ENCODE measurements at places on chromosomes 6 and 20.
A peak's percentile ranks its signal among the peaks of the same experiment; 100 is the strongest.

- no peak for DNase-seq
Measured at GRCh38 chr20:62785393-62785792, 10.9 kb upstream of the MRGBP start.

GRCh38 chr6:26122005-26122388 lies 34.8 kb downstream of the HFE start:
- no peak for DNase-seq

- DNase-seq, result peak; percentile 28
Measured at GRCh38 chr6:42251500-42251899, 33.8 kb upstream of the MRPS10 start.

GRCh38 chr20:54029176-54029575 lies 41.2 kb downstream of the BCAS1 start:
- peak; percentile 7 for DNase-seq

DNA sequence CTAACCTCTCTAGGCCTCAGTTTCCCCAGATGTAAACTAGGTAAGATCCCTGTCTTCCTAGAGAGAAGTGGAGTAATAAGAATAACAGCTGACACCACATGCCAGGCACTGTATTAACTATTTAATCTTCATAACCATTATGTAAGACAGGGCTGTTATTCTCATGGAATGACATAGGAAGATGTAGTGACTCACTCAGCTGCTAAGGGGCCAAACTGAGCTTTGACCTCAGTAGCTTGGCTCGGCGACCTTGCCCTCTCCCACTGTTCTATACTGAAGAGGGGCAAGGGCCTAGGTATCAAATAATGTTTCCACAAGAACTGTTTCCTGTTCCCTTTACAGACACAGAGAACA lies 2.9 kb upstream of the MDGA1 start:
- no peak for DNase-seq
